Stimulated activated CD4-positive, alpha-beta T cell treated with anti-CD3 and anti-CD28 coated beads, Interleukin-2, amount 100 ng/mL, for 48 hours (primary cell): ENCODE measurements at places on chromosomes 16 and 17.

DNA sequence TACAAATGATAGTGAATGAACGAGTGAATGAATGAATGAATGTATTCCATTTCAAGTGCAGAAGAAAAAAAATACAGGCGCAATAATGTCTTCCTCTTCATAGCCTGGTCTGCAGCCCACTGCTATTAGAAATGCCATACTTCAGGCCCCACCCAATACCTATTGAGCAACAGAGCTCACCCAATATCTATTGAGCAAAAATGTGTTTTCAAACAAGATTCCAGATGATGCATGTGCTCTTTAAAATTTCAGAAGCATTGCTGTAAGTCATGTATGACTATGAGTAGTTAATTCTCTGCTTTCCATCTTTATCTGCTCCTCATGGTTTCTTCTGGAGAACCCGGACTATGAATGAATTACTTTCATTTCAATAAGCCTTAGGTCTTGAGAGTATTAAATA lies 308.2 kb downstream of the XYLT1 start:
- no peak for DNase-seq

DNA sequence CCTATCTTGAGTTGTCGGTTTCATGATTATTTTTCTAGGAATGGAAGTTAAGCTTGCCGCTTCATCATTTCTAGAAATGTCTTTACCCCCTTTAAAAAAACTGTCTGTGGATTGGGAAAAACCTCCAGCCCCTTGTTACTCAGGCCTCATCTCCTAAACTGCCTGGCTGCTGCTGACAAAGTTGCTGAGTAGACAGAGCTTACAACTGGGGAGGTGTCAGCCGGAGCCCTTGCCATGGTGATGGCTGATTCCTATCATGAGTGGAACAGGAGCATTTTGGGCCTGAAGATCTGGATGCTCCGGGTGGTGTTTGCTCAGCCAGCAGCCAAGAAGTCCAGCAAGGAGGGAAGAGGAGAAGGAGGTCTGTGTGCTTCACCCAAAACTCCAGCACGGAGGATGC lies 243.3 kb downstream of the ENGASE start:
- no peak for DNase-seq

- DNase-seq: no peak
Observed at GRCh38 chr17:3208484-3208883, 1.0 kb downstream of the OR1A1 start.

DNA sequence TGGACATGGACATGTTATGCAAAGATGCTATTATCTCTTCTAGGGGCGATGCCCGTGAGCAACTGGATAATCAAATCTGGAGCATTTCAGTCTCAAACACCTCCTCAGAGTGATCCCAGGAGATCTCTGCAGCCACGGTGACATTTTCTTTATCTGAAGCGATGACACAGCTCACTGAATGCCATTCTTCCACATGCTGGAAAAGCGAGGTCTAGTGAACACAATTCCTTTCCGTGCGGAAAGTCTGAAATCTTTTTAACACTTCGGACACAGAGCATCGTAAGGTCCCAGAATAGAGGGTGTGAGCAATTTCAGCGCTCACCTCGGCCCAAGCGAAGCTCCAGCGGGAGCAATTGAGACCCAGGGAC lies 531 bp upstream of the HASPIN start:
- DNase-seq: no peak
